ENCODE measurements at places on chromosomes 13 and 19.

- no peak for DNase-seq
Observed at GRCh38 chr13:64765636-64766035, 2464.5 kb downstream of the PCDH9 start.

DNA sequence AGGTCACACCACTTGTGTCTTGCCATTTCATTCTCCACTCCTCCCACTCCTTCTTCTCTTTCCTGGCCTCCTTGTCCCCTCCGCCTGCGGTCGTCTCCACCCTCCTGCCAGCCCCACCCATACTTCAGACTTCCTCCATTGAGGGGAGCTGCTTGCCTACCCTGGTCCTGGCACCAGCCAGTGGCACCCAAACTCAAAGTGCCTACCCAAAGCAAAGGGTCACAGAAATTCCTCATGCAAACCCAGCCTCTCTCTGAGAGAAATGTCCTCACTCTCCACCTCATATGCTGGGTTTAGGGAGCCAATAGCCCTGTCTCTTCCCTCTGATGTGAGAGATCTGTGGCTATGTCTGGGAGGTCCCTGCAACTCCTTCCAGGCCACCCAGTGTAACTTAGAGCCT is 109.6 kb downstream of the TEX26 start:
- no peak for DNase-seq

GRCh38 chr19:41144403-41144802 is 30.2 kb downstream of the CYP2F1 start:
- DNase-seq = peak; percentile 48

DNA sequence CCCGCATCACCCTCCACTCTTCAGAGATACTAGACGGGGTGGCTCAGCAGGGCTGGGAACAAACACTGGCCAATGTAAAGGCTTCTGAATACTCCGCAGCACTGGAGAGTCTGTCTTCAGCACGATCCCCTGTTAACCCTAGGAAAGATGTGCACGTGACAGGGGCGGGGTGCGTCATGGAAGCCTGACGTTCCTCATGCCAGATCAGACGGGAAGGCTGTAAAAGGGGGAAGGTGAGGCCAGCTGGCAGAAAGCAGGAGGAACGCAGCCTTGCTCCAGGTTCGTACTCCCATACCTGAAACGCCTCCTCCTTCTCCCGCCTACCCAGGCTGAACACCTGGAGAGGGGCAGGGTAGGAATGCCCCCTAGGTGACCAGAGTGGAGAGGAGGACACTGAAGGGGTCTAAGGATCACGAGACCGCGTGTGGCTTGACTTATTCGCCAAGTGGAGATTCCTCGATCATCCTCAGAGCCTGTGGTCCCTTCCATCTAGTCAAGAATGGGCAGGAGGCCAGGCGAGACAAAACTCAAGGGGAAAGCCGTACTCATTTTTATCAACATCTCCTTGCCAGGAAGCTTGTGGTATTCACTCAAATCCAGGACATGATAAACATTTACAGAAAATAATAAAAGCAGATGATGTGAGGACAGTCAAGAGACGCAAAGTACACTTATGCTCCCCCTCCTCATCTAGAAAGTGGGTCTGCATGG is 18.2 kb upstream of the FFAR2 start:
- no peak for DNase-seq

GRCh38 chr13:98986226-98986846 is 8.5 kb upstream of the DOCK9 start:
- DNase-seq = no peak

DNA sequence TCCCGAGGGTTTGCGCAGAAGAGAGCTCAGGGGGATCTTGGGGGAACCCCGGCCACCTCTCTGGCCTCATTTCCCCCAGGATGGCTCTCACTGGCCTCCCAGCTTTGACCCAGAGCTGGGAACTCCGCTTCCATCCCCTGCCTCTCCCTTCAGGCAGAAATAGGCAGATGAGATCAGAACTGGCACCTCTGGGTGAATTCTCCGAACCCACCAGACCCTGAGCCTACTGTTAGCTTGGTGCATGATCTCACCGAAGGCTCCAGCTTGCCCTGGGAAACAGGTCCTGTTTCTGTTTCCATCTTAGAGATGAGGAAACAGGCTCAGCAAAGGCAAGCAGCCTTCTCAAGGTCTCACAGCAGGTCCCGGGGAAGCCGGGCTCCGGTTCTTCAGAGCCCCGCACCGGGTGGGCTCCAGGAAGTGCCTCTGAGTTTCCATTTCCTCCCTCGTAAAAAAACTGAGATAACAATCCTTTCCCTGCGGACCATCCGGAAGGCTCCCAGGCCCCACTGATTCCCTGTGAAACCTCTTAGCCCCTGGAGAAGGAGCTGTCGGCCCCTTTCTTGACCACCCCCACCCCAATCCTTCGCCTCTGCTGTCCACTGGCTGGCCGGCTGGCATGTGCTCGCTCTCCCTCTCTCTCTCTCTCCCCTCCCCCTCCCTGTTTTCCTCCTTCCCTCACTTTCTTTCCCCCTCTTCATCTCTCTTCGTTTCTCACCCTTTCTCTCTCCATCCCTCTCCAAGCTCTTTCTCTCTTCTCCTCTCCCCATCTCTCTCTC is 2.1 kb downstream of the NECTIN2 start:
- no peak for DNase-seq

- DNase-seq = no peak
Observed at GRCh38 chr19:46787331-46788261, 798 bp downstream of the SLC1A5 start.

GRCh38 chr13:80840316-80840976 is 499.5 kb upstream of the SPRY2 start:
- DNase-seq = peak; percentile 63

GRCh38 chr19:46756544-46756888 is 10.3 kb upstream of the STRN4 start:
- no peak for DNase-seq

GRCh38 chr19:38228005-38228377 is 4.0 kb upstream of the DPF1 start:
- no peak for DNase-seq

DNA sequence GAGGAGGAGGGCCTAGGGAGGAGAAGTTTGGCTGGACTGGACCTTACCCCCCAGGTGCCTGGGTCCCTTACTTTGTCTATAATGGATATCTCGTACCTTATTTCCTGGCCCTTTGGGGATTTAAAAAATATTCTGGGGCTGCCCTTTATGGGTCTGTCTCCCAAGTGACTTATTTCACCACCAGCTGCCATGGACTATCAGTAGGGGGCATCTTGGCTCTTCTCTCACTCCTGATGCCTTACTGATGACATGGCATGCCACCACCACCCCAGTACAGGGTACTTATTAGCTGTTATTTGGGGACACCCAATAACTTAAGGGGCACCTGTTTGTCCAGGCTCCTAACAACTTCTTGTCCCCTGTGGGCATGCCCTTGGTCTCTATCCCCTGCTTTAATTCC is 38.0 kb downstream of the NFIX start:
- no peak for DNase-seq

DNA sequence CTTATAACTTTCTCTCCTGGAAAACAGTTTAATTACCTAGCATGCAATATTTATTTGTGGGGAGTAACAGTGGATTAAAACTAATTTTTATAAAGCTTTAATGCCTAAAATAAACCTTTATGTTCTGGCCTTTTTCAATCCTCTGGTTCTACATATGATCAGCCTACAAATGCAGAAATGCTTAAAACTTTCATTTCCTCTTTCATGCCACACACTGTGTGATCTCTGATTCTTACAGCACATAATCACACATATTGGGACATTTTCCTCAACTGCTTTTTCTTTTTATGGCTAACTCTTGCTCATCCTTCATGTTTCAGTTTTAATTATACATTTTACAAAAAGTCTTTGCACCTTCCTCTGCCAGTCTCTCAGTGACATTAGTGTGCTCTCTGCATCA is 910.8 kb upstream of the SLITRK6 start:
- DNase-seq = no peak

GRCh38 chr19:17172624-17173345 is 42.4 kb upstream of the USE1 start:
- DNase-seq = no peak

DNA sequence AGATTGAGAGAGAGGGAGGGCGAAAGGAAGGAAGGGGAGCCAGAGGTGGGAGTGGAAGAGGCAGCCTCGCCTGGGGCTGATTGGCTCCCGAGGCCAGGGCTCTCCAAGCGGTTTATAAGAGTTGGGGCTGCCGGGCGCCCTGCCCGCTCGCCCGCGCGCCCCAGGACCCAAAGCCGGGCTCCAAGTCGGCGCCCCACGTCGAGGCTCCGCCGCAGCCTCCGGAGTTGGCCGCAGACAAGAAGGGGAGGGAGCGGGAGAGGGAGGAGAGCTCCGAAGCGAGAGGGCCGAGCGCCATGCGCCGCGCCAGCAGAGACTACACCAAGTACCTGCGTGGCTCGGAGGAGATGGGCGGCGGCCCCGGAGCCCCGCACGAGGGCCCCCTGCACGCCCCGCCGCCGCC is at the start of gene TNFSF11:
Gene TNFSF11, plus strand, starts transcription at position 142 of the 400 bp plus-strand sequence. Its CDS starts 152 bp downstream, at position 294.
- DNase-seq = no peak

- DNase-seq = no peak
Observed at GRCh38 chr19:35986664-35987570, 8.1 kb upstream of the SDHAF1 start.

GRCh38 chr19:41001243-41001971 is 10.3 kb downstream of the CYP2B6 start:
- DNase-seq = no peak

- no peak for DNase-seq
Observed at GRCh38 chr13:28820099-28821051, at the start of gene MTUS2. Gene MTUS2, plus strand, starts transcription at chr13:28820339.

- DNase-seq = peak; percentile 18
Observed at GRCh38 chr13:41985788-41986508, 25.0 kb upstream of the VWA8 start.

- no peak for DNase-seq
Observed at GRCh38 chr13:28545583-28546333, 50.8 kb upstream of the FLT1 start.

- no peak for DNase-seq
Observed at GRCh38 chr13:50126993-50127725, 111.9 kb downstream of the KCNRG start.

GRCh38 chr13:97574926-97575325 is 141.0 kb downstream of the RAP2A start:
- no peak for DNase-seq

DNA sequence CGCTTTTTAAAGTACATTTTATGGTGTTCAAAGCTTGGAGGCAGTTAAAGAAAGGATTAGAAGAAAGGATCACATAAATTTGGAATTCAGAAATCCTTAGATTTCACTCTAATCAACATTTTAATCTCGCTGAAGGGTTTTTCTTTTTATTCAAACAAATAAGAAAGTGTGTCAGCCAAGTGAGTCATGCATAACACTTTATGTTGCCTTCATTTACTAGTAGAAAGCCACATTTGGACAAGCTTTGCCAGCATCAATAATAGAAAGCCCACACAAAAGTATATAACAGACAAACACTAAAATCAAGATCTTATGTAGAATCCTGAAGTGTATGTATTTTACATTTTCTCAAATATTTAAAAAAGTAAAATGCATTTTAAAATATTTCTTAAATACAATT is 154.9 kb upstream of the TRPC4 start:
- no peak for DNase-seq

- peak; percentile 57 for DNase-seq
Observed at GRCh38 chr13:26584713-26585112, 27.2 kb downstream of the WASF3 start.

- DNase-seq = no peak
Observed at GRCh38 chr19:8245869-8246835, 37.0 kb downstream of the CERS4 start.

DNA sequence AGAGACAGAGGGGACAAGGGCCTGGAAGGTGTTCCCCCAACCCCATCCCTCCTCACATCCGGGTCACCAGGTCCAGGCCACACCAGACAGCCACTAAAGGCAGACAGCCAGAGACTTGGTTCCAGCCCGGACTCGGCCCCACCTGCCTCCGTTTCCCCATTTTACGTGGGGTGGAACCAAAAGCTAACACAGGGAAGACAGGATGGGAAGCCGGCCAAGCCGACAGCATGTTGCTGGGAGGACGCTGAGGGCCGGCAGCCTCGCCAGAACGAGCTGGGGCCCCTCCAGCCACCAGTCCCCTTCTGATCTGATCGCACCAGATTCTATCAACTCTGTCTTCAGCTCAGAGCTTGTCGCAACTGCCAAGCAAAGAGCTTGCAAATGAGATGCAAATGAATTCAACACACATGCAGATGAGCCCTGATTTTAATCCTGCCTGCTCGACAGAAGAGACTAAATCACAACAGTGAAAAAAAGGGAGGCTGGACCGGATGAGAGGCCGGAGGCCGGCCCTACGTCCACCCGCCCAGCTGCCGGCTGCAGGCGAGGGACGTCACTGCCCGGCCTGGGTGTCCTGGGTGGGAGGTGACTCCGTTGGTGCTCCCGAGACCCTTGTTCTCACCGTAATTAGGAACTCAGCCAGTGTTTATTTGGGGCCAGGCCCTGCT is 17.5 kb upstream of the SHC2 start:
- DNase-seq = no peak

DNA sequence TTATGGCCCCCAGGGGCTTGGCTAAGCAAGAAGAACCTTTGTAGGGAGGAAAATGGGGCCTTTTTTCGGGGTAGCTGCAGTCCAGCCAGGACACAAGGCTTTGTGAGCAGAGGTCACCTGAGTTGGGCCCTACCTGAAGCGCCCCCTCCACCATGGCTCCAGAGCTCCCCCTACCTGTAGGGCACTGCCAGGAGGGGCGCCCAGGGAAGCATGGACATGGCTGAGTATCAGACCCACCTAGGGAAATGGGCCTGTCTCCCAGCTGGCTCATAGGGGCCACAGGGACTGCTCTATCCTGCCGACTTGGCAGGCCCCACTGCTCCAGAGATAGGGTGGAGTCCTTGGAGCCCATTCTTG is 9.0 kb upstream of the CEBPA start:
- DNase-seq = no peak

DNA sequence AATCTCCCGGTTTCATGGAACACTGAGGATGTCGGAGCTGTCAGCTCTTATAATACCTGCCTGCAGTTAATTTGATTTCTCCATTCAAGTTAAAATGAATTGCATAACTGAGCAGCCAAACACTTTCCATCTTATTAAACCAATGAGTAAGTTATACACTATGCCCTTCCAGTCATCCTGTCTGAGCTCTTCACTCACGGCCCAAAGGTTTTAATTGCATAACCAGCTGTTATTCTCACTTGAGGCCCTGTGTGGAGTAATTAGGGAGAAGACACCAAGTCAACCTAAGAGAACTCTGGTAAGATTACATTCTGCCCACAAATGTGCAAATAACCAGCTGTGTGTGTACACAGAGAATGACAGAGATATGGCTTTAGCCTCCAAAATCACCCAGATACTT is 303.5 kb downstream of the TBC1D4 start:
- DNase-seq = no peak

DNA sequence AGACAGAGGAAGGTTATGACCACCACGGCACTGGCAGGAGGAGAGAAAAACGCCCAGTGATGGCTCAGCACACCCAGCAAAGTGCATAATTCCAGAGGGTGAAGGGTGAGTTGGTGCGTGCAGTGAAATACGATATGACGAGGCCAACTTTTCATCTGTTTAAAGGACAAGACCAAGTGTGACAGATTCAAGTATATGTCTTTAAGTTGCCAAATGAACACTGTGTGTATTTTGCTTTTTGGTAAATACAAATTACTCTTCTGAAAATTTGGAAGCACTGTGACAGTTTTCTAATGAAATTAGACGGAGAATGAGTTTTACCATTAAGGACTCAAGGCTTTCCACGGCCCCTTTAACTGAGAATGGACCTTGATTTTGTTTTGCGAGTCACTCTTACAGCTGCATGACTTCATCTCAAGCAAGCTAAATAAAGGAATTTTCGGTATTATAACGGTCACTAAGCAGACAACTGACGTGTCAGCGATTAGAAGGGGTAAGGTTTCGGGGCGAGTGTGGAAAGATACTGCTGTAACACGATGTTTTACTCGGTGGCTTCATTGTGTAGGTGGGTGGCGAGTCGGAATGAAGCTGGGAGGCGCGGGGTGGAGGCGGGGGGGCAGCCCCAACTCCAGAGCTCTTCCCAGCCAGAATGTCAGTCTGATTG is 22.8 kb downstream of the COL4A2 start:
- no peak for DNase-seq

All from HS-5 (cell line).